ENCODE measurements at places on chromosomes 3 and 15. TPM values are rescaled to one million over a fixed set of nuclear protein-coding genes. Genes with fewer than 3 reads are reported as not detected.

DNA sequence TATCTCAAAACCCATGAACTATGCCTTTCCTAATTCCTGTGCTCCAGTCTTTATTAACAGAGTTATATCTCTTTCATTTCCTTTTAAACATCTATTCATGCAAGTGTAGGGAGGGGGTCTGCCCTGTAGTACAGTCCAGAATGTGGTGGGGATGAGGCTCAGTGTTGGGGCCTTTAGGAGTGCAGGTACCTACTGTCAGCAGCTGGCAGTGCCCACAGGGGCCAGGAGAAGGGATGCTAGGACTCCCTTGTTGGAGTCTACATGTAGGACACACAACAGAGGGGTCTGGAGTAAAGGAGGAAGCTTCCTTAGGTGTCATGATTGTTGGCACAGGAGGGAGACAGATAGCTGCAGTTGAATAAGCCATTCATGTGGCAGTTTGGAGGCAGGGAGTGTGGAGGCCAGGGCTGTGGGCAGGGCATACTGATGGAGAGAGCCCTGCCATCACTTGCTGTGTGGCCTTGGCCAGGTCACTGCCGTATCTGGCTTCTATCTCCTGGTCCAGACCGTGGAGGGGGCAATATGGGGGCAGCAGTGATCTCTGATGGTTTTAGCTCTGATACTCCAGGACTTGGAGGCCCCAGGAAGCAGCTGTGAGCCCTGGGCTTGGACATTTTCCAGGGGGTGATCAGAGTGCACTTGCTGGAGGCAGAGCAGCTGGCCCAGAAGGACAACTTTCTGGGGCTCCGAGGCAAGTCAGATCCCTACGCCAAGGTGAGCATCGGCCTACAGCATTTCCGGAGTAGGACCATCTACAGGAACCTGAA lies 29.5 kb downstream of the ESYT3 start:
- no peak overlapping the region for H3K27ac ChIP-seq
- H3K27me3 ChIP-seq, result peaks cover 2% of the 10 kb centered on the region
- DNase-seq, result no peak

- H3K4me3 ChIP-seq, result no peak overlapping the region
- no peaks in the 10 kb centered on the region for H3K36me3 ChIP-seq
- H3K27me3 ChIP-seq, result no peaks in the 10 kb centered on the region
- no peaks in the 10 kb centered on the region for H3K4me1 ChIP-seq
- DNase-seq, result no peak
Measured at GRCh38 chr3:143628971-143629370, 219.3 kb downstream of the SLC9A9 start.

DNA sequence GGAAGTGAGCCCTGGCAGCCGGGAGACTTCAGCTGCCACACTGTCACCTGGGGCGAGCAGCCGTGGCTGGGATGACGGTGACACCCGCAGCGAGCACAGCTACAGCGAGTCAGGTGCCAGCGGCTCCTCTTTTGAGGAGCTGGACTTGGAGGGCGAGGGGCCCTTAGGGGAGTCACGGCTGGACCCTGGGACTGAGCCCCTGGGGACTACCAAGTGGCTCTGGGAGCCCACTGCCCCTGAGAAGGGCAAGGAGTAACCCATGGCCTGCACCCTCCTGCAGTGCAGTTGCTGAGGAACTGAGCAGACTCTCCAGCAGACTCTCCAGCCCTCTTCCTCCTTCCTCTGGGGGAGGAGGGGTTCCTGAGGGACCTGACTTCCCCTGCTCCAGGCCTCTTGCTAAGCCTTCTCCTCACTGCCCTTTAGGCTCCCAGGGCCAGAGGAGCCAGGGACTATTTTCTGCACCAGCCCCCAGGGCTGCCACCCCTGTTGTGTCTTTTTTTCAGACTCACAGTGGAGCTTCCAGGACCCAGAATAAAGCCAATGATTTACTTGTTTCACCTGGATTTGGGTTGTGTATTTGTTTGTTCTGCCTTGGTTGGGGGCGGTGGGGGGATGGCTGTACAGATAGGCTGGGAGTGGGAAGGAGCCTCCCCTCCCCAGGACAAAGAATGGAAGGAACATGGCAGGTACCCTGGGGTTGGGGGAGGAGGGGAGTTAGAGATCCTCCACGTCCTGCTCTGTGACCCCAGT lies 2.9 kb upstream of the GRM2 start:
- no peaks in the 10 kb centered on the region for H3K27me3 ChIP-seq
- DNase-seq, result no peak
- peaks cover 22% of the 10 kb centered on the region for H3K4me1 ChIP-seq
- no peak overlapping the region for H3K4me3 ChIP-seq
- no peaks in the 10 kb centered on the region for H3K36me3 ChIP-seq
- H3K27ac ChIP-seq, result no peak overlapping the region

DNA sequence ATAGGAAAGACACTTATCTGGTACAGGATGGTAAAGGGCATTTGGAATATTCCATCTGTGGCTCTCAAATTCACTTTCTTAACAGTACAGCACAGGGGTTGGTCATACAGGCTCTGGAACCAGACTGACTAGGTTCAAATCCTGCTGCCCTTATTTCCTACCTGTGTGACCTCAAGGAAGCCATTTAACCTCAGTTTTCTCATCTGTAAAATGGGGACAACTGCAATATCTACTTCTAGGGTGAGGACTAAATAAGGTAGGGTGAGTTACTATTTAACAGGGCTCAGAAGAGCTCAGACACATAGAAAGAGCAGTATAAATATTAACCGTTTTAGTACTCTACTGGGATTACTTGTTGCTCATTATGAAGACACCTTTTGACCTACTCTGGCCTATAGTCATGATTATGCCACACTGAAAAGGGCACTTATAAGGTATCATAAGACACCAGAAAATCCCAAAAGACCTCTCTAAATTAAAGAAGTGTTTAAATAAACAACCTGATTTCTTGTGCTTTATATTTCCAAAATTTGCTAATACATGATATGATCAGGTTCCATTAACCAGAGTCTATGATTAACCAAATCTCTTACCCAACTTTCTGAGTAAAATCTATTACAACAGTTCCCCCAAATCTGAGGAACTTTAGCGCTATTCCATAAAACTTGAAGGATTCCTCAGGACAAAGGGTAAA lies 6.5 kb downstream of the RFTN1 start:
- H3K4me3 ChIP-seq, result peak overlapping the region; percentile 86
- H3K27ac ChIP-seq, result peak overlapping the region; percentile 93
- peaks cover 35% of the 10 kb centered on the region for H3K36me3 ChIP-seq
- DNase-seq, result no peak
- peaks cover 93% of the 10 kb centered on the region for H3K4me1 ChIP-seq

GRCh38 chr3:74267588-74268184 lies 346.8 kb downstream of the CNTN3 start:
- no peak for DNase-seq
- no peaks in the 10 kb centered on the region for H3K36me3 ChIP-seq
- H3K27ac ChIP-seq, result no peak overlapping the region
- H3K4me3 ChIP-seq, result no peak overlapping the region

GRCh38 chr3:162285259-162285658 lies 788.7 kb downstream of the OTOL1 start:
- no peaks in the 10 kb centered on the region for H3K36me3 ChIP-seq

The GOLGA8J gene
- total RNA-seq, result 0.21 TPM

The KNL1 gene
- 20.1 TPM for total RNA-seq

The GATA2 gene
- 72.7 TPM for total RNA-seq

The CD96 gene
- 152 TPM for total RNA-seq
